ENCODE measurements at places on chromosomes 16 and 17.

DNA sequence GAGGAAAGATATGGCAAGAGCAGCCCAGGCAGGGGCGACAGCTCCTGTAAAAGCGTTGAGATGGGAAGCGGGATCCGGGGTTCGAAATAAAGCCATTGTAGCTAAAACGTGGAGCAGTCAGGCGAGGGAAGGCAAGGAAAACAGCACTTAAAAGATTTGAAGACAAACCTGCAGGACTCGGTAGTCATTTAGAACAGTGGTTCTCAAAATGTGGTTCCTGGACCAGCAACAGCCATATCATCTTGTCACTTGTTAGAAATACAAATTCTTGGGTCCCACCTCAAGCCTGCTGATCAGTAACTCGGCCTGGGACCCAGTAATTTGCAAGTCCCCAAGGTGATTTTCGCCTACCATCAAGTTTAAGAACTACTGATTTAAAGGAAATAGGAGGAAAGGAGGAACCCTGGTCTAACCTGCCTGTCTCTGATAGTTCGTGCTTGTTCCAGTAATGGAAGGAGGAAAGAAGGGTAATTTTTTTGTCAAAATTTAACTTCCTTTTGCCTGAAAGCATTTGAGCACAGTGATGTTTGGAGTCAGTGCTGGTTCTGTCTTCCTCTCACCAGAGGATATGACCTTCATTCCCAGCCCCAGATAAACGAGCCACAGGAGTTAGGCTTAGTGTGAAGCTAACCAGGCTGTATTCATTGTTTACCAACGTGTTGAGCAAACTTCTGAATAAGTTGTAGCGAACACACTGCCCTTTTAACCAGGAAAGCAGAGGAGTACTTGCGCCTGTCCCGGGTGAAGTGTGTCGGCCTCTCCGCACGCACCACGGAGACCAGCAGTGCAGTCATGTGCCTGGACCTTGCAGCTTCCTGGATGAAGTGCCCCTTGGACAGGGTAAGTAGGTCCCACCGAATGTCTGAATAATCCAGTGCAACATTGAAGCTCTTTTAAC lies 1.1 kb downstream of the ORC6 start:
- no peak for DNase-seq

DNA sequence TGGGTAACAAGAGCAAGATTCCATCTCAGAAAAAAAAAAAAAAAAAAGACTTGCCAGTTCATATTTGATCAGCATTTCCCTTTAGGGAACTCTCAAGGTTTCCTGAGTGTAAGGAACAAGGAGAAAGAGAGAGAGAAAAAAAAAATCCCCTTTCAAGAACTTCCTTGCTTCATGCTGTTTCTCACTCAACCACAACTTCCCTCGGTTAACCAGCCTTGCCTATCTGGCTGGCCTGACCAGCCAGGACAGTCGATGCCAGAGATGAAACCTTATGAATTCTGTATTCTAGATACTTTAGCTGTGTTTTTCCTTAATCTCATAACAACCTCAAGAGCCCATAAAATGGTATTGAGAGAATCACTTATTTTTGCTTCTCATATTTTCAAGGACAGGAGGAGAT lies 2.6 kb upstream of the N4BP1 start:
- DNase-seq = no peak

DNA sequence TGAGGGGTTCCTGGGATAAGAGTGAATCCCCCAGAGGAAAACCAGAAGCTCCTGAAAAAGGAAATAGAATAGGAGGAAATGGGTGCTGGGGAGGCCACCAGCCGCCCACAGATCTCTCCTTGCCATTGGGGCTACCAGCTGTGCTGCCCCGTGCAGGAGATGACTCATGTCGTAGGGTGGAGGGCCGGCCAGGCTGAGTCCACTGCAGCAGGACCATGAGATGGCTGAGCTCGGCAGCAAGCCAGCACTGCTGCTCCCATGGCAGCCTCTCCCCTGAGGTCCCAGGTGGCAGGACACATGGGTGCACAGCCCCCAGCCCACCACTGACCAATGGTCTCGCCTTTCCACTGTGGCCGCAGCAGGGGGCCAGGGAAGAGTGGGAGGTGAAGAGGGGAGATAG lies 95.5 kb downstream of the GNAO1 start:
- DNase-seq = no peak

GRCh38 chr16:52561910-52562741 lies 15.2 kb upstream of the TOX3 start:
- no peak for DNase-seq

DNA sequence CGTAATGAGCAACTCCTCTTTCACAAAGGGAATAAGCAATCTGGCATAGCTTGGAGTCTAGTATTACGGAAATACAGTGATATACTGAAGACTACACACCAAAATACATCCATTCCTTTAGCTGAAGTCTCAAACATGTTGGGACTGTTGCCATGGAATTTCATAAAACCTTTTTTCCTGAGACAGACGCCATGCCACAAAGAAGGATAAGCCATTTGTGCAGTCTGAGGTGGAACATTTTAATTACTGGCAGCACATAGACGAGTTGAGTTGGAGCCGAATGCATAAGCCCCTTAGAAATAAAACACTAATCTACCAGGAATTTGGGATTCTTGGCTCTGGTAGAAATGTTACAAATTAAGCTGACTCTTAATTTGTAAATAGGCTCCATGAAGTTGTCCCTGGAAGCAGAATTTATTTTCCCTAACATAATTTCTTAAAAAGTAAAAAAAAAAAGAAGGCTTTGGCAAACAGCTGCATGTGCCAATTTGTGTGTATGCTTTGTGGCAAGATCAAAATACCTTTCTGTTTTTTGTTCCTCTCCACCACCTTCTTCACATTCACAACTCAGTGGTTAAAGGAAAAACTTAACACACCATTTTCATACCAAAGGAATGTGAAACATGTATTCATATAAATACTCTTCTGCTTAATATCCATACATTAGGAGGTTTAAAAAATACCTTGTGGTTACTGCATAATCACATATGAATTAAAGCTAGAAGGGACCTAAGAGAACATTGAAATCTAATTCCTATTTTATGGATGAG lies 25.5 kb downstream of the GRB7 start:
- DNase-seq = no peak

- DNase-seq = no peak
Measured at GRCh38 chr16:5581908-5582307, 484.3 kb upstream of the EEF2KMT start.

- peak; percentile 73 for DNase-seq
Measured at GRCh38 chr17:77772899-77773358, 185.6 kb upstream of the TNRC6C start.
